ENCODE measurements at places on chromosomes 13 and 19.
A peak's percentile ranks its signal among the peaks of the same experiment; 100 is the strongest.

- peak; percentile 81 for DNase-seq
Observed at GRCh38 chr19:35742121-35742724, at the start of gene IGFLR1. Gene IGFLR1 (minus strand): TSS chr19:35742452. CDS start chr19:35741180, 1,272 bp downstream.

- peak; percentile 51 for DNase-seq
Observed at GRCh38 chr13:39321574-39321973, 281.4 kb downstream of the LHFPL6 start.

- no peak for DNase-seq
Observed at GRCh38 chr13:40355126-40355724, 311.2 kb downstream of the FOXO1 start.

DNA sequence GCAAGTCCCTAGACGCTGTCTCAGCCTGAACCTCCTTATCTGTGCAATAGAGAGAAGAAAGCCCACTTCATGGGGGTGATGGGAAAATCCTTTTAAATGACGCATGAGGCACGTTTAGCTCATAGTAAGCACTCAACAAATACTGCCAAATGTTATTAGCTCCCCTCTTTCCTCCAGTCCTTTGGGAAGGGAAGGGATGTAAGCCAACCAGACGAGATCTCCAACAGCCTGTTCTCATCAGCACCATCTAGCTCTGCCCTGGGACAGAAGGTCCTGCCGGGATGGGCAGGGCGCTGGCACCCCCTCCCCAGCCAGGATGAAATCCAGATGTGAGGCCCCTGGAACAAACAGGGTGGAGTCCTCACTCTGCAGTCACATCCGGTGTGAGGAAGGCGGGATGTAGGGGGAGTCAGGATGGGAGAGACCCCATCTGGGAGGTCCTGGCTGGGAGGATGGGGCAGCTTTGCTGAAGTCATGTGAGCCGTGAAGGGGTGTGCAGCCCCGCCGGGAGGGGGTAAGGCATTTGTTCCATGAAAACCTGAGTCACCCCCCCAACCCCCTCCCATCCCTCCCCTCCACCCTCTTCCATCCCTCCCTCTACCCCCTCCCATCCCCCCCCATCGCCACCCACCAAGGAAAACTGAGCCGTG lies 4.6 kb downstream of the S1PR2 start:
- DNase-seq, result no peak

DNA sequence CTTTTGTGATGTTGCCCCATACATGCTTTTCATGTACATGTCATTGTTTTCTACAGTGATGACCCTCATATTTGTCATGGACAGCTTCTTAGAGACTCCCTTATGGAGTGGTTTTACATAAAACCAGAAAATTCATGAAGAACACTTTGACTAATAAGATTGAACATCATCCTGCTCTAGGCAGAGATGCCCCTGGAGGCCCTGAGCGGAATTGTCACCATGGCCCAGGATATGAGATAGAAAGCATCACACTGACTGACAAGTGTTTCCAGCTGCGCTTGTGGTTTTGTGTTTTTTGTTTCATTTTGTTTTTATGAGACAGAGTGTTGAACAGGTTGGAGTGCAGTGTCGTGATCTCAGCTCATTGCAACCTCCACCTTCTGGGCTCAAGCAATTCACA lies 22.2 kb downstream of the ZNF701 start:
- no peak for DNase-seq

GRCh38 chr13:82674546-82674945 lies 1207.7 kb downstream of the SLITRK1 start:
- DNase-seq, result no peak

GRCh38 chr13:110294146-110294545 lies 12.8 kb downstream of the COL4A1 start:
- DNase-seq, result no peak

DNA sequence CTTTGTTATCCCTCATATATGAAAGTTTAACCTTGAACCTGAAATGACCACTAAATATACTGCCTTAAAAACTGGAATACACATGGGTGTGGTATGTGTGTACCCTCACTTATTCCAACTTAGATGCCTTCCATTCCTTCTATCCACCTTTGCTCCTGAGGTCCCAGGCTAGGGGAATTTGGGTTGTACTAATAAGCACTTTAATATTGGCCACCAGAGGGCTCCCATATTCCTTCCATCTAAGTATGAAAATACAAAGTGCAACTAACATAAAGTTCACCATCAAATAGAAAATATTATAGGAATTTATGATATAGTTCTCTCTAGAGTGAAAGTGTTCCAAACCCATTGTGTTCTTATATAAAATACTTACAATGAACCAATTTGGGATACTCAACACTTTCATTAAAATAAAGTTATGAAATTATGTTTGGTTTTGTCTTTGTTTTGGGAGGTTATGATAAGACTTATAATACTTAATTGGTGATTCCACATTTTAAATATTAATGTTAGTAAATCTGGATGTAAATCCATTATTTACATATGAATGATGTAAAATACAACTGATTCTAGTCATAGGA lies 62.3 kb downstream of the ITGBL1 start:
- DNase-seq, result peak; percentile 45

- DNase-seq, result no peak
Observed at GRCh38 chr13:114119196-114119595, 13.2 kb downstream of the RASA3 start.

- no peak for DNase-seq
Observed at GRCh38 chr13:50950849-50951248, 41.3 kb downstream of the RNASEH2B start.

- no peak for DNase-seq
Observed at GRCh38 chr19:13817615-13818371, 22.6 kb downstream of the ZSWIM4 start.

- no peak for DNase-seq
Observed at GRCh38 chr13:78540058-78540457, 63.3 kb downstream of the POU4F1 start.

- no peak for DNase-seq
Observed at GRCh38 chr19:4103080-4103433, 20.9 kb downstream of the MAP2K2 start.

DNA sequence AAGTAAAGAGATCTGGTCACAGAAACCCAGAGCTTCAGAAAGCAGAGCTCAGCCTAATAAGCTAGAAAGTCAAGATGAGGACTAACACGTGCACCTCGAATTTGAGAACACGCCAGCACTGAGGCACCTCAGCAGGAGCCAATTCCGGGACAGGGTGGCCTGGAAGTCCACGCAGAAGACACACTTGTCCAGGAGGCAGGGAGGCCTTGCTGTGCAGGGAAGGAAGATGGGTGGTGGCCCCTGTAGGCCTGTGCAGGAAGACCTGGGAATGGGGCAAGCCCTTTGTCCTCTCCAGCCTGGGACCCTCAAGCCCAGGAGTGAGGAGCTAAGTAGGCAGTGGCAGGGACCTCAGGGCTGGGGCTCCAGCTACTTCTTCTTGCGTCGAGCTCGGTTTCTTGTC lies 16.3 kb upstream of the VSTM2B start:
- no peak for DNase-seq

- DNase-seq, result no peak
Observed at GRCh38 chr19:48183356-48183755, 12.9 kb downstream of the ZSWIM9 start.

DNA sequence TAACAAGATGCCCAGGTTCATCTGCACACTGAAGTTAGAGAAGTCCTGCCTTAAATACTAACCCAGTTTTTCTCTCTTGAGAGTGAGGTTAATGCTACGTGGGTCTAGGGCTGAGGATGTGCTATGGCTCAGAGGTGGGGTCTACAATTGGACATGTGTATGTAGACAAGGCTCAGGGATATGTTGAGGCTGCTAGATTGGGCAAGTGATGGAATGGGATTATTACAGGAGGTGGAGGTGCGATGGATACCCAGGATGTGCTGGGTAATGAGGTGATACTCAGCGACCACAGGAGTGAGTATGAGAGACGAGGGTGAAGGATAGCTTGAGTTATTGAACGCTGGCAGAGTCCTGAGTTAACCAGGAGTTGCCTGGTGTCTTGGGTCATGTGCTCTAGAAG lies 38.1 kb downstream of the PPP2R1A start:
- no peak for DNase-seq

- peak; percentile 72 for DNase-seq
Observed at GRCh38 chr19:2149980-2150793, 1.2 kb downstream of the AP3D1 start.

- DNase-seq, result no peak
Observed at GRCh38 chr19:7932930-7933300, 7.0 kb upstream of the CTXN1 start.

GRCh38 chr19:41098762-41099161 lies 10.5 kb downstream of the CYP2A13 start:
- DNase-seq, result no peak

DNA sequence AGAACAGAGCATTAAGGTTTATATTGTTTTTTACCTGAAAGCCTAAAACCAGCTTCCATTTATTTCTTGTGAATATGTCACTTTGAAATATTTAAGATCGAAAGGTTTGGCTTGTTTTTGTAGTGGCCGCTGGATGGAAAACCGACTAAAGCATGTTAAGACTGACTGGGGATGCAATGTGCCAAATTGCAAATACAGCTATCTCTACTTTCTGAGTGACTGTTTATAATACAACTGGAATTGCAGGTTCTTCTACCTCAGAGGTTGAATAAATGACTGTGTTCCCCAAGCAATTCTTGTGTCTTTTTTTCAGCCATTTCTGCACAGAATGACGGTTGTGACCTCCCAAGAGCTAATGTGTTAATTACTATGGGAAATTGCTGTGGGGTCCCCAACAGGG lies 50.0 kb upstream of the TMTC4 start:
- no peak for DNase-seq

- peak; percentile 97 for DNase-seq
Observed at GRCh38 chr13:102773441-102774213, at the start of gene TEX30. Gene TEX30 (minus strand): TSS chr13:102773786. CDS start chr13:102770026, 3,760 bp downstream.

DNA sequence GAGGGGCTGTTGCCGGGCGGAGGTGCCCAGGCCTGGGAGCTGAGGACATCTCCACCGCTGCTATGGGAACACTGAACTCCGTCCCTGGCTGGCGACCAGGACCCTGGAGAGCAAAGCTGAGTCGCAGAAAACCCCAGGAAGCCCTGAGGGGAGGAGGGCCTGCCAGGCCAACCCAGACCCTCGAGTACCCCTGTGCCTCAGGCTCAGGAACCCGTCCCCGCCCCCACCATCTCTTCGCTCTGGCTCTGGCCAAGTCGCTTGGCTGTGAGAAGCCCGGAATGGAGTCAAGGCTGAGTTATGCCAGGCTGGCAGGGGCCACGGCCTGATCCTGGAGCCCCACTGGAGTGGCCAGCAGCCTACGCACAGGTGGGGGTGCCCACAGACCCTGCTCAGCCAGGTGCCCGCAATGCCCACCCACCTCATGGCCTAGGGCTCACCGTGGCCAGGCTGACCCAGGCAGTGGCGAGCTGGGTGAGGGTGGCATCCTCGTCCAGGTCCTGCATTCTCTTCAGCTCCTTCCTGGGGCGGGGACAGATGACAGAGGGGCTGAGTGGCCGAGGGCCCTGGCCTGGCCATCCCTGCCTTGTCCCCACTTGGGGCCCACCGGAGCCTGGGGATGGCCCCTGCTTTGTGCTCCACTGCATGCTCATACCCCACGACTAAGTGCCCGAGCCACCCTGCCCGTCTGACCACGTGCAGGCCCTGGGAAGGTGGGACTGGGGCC lies 8.5 kb upstream of the CERS1 start:
- DNase-seq, result no peak

- DNase-seq, result peak; percentile 51
Observed at GRCh38 chr19:15252398-15253018, 20.3 kb upstream of the EPHX3 start.

DNA sequence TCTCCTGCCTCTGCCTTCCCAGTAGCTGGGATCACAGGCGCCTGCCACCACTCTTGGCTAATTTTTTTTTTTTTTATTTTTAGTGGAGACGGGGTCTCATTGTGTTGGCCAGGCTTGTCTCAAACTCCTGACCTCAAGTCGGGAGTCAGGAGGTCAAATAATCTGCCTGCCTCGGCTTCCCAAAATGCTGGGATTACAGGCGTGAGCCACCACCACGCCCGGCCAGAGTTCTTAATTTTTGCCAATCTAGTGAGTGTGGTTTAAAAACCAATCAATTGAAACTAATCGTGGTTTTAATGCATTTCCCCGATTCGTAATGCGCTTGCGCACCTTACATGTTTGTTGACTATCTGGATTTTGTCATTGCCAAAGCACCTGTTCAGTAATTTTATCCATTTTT lies 37.0 kb downstream of the SKA3 start:
- DNase-seq, result no peak

GRCh38 chr13:106865716-106866440 lies 297.9 kb upstream of the ARGLU1 start:
- no peak for DNase-seq

DNA sequence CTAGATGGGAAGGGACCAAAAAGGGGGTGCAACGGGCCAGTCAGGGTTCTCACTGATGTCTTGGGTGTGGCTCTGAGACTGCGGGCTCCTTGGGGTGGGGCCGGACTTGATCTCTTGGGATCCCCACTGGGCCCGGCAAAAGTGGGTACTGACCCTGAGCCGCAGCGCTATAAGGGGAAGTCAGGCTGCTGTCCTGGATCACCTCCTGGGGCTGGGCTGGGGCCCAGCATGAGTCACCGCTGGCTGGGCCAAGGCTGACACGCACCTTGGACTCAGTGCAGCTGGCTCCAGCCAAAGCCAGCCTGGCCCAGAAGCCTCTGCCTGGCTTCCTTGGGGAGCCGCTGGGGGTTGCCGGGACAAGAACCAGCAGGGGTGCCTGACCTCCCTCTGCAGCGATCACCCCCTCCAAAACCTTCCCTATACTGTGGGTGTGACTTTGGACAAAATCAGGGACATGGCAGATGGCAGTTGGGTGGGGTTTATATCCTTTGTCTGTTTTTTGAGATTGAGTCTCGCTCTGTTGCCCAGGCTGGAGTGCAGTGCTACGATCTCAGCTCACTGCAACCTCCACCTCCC lies 617 bp upstream of the IQCN start:
- peak; percentile 79 for DNase-seq

GRCh38 chr19:30557927-30558557 lies 185.9 kb downstream of the ZNF536 start:
- no peak for DNase-seq

DNA sequence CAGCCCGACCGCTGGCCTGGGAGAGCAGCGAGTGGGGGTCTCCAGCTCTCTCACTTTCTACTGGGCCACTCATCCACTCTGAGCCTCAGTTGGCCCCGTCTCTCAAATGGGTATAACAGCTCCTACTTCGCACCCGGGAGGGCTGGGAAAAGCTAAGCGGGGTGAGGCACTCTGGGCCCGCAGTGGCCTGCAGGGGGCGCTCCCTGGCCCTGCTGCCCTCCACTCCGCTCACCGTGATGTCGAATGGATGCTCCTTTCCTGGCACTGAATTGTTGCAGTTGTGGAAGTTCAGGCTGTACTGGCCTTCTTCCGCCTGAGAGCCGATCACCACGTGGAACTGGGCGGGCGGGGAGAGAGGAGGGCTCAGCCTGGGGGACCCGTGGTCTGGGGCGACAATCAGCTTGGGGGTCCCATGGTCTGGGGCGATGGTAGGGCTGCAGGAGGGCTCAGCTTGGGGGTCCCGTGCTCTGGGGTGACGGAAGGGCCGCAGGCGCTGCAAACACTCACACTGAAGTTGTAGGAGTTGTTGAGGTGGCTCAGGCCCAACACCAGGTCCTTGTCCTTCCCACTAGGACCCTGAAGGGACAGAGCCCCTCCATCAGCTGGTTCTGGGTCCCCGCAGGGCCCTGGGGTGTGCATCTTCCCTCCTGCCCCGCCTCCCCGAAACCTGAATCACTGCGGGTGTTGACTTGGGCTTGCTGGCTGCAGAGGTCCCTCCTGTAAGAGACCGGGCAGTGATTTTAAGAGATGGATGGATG lies 3.9 kb downstream of the GPR108 start:
- no peak for DNase-seq

- no peak for DNase-seq
Observed at GRCh38 chr13:99414048-99414995, 87.0 kb upstream of the TM9SF2 start.
